Activated T-helper 17 cell treated with anti-CD3 and anti-CD28 coated beads, Interleukin-2, amount 50 U/mL, for 72 hours (primary cell): ENCODE measurements at places on chromosomes 2 and 18. TPM values are rescaled to one million over a fixed set of nuclear protein-coding genes. Genes with fewer than 3 reads are reported as not detected.

GRCh38 chr2:29213888-29214291, 98.7 kb downstream of the CLIP4 start:
- no peak for ATAC-seq

GRCh38 chr2:215828528-215829184, 184.7 kb downstream of the MREG start:
- peak; percentile 48 for ATAC-seq

GRCh38 chr2:237113026-237113795, 27.5 kb downstream of the COPS8 start:
- ATAC-seq, result no peak

GRCh38 chr18:417495-417894, 83.0 kb downstream of the COLEC12 start:
- no peak for ATAC-seq

DNA sequence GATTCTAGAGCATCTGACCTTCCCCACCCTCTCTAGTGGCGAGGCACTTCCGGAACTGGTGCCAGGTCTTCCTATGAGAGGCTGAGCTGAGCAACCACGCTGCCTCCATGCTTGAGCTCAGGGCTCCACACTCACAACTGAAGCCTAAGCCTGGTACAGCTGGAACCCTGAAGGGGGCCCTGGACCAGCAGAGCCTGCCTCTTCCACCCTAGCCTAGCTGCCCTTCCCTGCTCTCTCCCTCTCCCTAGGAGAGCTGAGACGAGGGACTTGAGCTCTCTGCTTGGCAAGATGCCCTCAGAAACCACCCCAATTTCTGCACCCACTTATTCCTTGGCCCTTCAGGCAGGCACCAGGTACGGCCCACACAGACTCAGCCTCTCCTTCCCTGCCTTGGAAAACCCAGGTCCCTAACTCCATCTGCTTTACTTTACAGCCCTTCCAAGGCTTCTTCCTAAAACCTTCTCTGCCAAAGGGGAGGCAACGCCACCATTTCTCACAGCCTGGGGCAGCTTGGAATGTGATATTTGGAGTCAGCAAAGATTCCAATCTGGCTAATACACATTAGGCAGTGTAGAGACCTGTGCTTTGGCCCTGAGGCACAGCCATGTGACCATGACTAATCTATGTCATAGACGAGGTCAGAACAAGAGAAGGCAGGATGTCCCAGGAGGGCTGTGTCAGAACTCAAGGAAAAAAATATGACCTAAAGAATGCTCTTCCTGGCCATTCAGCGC, 18.8 kb downstream of the COX7A2L start:
- peak; percentile 96 for ATAC-seq

- no peak for ATAC-seq
Observed at GRCh38 chr2:136452528-136452927, 312.8 kb upstream of the THSD7B start.

DNA sequence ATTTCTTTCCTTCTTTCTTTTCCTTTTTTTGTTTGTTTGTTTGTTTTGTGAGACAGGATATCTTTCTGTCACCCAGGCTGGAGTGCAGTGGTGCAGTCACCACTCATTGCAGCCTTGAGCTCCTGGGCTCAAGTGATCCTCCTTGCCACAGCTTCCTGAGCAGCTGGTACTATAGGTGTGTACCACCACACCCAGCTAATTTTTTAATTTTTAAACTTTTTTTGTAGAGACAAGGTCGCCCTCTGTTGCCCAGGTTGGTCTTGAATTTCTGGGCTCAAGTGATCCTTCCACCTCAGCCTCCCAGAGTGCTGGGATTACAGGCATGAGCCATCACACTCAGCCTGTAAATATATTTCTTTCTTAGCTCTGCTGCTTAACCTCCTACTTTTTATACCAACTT, 83.4 kb upstream of the CYP20A1 start:
- no peak for ATAC-seq

Gene VWC2L
- total RNA-seq, result not detected

- no peak for ATAC-seq
Observed at GRCh38 chr18:27942706-27943105, 234.2 kb downstream of the CDH2 start.

GRCh38 chr2:230942920-230943896, 18.2 kb upstream of the GPR55 start:
- peak; percentile 49 for ATAC-seq

Gene POTEF
- not detected for total RNA-seq

DNA sequence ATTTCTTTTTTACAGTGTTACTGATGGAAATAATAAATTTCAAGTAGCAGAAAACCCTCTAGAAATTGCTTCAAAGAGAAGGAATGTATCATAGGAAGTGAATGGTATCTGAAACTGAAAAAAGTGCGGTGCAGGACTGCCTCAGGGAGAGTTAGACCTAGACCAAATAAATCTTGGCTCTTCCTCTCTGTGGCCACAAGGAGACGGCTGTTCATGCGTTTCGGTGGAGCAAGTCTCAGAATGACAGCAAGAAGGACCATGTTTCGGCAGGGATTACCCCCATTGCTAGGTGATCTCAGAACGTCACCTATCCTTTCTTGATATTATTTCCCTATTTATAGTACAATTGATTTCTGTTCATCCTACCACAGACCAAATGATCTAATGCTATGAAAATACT, 522.3 kb downstream of the SOX11 start:
- no peak for ATAC-seq

DNA sequence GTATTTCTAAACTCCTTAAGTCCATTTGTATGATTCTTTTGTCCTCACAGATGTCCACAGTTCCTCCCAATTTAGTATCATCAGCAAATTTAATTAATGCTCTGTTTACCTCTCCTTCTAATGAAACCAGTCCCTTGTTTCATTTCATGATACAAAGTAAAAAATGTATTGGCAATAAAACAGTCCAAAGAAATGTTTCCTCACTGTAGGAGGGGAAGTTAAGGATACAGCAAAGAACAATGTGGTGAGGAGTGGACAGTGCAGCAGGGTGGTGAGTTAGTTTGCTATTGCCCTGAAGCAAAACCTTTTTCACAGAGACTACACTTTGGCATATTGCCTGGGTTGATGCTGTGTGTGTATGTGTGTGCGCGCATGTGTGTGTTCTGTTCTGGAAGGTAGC, 401.5 kb downstream of the ARHGAP15 start:
- no peak for ATAC-seq

DNA sequence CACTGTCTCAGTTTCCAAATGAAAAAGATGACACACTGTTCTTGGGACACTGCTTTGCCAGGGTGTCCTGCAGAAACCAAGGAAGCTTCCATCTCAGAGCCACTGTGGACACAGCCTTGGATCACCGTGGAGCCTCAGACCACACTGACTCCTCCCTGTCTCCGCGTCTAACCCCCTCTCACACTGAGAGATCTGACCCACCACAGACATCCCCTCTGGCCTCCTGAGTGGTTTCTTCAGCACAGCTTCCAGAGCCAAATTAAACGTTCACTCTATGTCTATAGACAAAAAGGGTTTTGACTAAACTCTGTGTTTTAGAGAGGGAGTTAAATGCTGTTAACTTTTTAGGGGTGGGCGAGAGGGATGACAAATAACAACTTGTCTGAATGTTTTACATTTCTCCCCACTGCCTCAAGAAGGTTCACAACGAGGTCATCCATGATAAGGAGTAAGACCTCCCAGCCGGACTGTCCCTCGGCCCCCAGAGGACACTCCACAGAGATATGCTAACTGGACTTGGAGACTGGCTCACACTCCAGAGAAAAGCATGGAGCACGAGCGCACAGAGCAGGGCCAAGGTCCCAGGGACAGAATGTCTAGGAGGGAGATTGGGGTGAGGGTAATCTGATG, 113.4 kb upstream of the PKDCC start:
- ATAC-seq, result no peak

DNA sequence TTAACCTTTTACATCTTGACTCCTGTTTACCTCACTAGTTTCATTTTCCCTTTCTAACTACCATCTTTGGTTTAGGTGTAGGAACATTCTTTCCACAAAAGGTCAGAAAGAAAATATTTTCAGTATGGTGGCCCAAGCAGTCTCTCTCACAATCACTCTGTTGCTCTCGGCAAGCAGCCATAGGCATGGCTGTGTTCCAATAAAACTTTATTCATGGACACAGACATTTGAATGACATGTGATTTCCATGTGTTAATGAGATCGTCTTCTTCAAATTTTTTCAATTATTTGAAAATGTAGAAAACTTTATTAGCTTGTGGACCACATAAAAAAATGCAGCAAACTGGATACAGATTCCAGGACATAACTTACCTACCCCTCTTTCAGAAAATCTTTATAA, 109.7 kb upstream of the CNTNAP5 start:
- no peak for ATAC-seq

DNA sequence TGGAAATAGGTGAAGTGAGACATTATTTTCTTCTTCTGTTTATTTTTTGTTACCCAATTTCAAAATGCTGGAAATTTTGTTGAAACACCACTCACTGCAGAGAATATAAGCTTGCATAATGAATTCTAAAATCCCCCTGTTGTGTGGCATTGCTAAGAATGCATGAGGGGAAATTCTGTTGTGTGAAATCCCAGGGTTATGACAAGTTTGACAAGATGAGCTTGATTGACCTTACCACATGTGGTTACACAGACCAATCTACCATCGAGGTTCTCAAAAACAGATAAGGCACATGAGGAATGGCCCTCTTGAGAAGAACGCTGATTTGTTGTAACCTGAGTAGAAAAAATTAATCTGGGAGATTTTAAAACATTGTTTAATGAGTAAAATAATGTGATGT, 261.6 kb upstream of the MMADHC start:
- ATAC-seq, result no peak

DNA sequence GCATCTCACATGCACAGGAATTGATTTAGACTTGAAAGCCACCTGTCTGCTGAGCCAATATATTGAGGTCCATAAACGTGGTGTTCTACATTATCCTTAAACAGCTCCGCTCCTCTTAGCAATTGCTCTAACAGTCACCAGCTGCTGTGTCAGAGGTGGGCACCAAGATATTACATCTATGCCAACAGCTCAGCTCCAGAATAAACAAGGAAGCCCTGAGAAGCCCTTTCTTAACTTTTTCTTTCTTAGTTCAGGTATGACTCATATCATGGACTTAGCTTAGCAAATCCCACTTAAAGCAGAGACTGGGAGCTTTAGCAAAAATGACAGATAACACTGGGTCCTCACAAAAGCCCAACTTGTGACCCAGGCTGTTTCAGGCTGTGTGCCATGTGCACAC, 436.6 kb downstream of the IRS1 start:
- ATAC-seq, result no peak

- ATAC-seq, result peak; percentile 99
Observed at GRCh38 chr2:168751104-168751740, 51.2 kb upstream of the NOSTRIN start.

Gene CNGA3
- not detected for total RNA-seq

Gene LRRC30
- total RNA-seq, result not detected

DNA sequence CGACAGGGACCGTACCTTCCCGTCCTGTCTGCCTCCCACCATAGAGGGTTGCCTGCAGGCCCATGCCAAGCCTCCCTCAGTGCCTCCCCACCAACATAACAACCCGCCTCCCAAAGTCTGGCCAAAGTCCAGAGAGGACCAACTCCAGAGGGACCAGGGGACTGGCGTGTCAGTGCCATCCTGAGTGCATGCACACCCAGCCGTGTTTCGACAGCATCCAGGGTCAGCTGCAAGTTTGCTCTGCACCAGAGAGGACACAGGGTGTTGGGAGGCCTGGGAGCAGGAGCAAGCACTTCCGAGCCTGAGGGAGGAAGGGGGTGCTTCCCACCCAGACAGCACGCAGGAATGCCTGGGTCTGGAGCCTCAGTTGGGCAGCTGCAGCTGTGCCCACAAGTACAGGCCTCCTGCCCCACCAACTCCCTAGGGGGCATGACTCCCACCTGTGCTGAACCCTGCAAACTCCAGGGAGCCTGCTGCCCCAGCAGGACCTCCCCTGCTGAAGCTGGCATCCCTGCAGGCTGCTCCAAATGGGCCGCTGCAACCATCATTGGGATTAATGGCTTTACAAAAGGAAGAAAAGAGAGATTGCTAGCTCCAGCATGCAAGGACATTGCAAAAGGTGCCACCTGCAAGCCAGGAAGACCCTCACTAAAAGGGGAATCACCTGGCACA, 618.1 kb upstream of the FSHR start:
- ATAC-seq, result no peak

- peak; percentile 82 for ATAC-seq
Observed at GRCh38 chr18:629269-630150, 27.9 kb upstream of the TYMS start.

Gene UBE2F
- total RNA-seq, result 38.9 TPM

Gene RAB31
- total RNA-seq, result 0.69 TPM

Gene IL1F10
- not detected for total RNA-seq

DNA sequence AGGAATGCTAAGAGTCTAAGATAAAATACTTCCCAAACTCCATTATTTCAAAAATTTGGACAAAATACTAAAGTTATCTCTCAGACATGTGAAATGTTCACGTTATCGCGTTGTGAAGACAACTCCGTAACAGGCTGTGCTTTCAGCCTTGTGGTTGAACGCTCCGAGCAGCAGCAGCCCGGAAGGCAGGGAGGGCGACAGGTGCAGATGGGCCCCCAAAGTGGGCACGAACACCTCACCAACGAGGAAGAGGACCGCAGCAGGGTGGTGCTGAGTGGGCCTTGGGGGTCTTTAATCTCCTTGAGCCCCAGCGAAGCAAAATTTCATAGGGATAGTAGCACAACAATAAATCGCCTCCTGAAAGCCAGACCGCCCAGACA, 1.0 kb upstream of the FAM110C start:
- no peak for ATAC-seq

DNA sequence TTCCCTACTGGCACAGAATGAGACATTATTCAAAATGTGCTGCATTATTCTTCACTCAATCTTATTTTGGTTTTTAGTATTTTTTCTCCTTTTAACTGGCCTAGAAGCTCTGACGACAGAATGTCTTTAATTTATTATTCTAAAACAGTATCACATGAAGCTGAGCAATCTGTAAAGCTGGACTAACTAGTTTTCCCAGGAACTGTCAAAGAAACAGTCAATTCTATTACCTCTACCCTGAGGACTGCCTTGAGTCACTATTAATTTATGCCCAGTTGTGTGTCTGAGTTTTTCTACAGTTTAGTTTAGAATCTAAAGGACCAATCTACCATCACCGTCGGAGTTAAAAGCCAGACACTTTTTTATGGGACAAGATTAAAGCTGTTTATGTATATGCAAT, 31.6 kb downstream of the MBD2 start:
- ATAC-seq, result no peak

DNA sequence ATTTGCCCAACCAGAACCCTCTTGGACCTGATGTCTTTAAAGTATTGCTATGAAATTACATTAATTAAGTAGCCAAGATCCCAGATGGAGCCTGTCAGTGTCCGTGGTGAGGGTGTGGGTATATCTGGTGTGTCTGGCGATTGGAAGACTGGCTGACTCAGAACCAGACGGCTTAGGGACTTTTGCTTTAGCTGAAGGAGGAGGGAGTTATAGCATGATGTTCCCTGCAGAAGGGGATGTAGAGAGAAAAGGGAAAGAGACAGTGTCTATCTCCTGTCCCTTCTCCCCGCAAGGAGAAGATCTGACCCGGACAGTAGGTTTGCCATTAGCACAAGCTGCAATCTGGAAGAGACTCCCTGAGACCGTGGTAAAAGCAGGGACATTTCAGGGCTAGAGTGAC, 60.6 kb downstream of the POU3F3 start:
- ATAC-seq, result no peak
